Fibroblast of villous mesenchyme (primary cell): ENCODE measurements at places on chromosomes 3 and 15. TPM values are rescaled to one million over a fixed set of nuclear protein-coding genes. Genes with fewer than 3 reads are reported as not detected.
A peak's percentile ranks its signal among the peaks of the same experiment; 100 is the strongest.

PAQR9 gene
- total RNA-seq: not detected in 2 replicates

ILDR1 gene
- not detected in 2 replicates for total RNA-seq

DNA sequence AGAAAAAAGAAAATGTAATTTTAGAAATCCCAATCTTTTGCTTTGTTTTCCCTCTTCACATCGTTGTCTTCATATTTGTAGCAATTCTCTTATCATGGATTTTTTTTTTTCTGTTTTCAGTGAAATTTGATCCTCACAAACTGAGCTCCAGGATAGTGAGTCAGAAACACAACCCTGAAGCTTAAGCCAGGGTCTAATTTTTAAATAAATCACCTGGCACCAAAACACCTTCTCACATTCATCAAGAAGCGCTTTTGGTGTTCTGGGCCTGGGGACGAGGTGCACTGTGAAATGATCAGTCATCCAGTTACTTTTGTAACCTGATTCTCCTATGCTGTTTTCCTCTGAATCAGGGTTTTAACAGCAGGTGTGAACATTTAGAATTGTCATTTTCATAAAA lies 87.7 kb downstream of the REC114 start:
- no peak for DNase-seq

- peak; percentile 88 for DNase-seq
These were observed 826 bp downstream of the EEF1AKMT4 start for GRCh38 chr3:184250167-184250828.

DNA sequence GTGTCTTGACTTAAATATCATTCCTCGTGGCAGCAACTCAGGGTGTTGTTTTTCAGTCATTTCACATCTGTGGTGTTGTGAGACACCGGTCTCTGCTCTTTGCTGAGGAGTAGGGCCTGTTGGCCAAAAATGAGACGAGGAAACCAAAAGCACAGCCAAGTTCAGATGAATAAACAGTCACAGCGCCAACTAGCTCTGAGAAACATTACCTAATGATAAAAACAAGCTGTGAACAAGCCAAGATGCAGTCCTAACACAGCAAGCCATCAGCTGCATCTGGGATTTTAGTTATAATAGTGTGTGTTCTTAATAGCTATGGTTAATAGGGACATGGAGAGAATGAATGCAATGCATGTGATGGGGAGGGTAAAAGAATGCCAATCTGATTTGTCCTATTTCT lies 843.4 kb upstream of the DPPA4 start:
- DNase-seq: peak; percentile 40

DNA sequence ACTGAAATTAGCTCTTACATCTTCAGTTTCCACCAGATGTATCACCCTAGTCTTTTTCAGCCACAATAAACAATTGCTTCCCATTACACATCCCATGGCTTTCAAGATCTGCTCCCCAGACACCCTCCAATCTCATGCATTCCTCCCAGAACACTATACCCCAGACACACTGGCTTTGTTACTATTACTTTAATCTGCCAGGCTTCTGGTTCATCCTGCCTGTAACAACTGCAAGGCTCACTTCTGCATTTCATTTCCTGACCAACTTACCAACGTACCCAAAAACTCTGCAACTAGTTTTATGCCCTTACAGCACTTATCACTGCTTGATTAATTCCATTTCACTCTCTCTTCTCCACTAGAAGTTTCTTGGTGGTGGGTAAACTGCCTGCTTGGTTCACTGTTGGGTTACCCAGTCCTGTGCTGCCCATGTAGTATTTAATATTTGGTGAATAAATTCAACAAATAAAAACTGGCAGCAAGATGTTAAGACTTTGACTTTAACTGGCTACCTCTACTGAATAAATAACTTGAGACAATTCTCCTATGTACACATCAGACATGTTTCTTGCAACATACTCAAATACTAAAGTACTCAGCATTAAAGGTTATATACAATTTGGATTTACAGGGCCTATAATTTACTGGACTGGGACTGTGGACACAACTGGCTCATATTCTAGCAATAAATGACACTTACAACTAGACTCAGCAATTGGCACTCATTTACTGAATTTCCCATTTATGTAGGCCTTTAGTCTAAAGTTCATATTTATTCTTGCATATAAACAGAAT lies 2.7 kb downstream of the RPL22L1 start:
- DNase-seq: peak; percentile 21

DNA sequence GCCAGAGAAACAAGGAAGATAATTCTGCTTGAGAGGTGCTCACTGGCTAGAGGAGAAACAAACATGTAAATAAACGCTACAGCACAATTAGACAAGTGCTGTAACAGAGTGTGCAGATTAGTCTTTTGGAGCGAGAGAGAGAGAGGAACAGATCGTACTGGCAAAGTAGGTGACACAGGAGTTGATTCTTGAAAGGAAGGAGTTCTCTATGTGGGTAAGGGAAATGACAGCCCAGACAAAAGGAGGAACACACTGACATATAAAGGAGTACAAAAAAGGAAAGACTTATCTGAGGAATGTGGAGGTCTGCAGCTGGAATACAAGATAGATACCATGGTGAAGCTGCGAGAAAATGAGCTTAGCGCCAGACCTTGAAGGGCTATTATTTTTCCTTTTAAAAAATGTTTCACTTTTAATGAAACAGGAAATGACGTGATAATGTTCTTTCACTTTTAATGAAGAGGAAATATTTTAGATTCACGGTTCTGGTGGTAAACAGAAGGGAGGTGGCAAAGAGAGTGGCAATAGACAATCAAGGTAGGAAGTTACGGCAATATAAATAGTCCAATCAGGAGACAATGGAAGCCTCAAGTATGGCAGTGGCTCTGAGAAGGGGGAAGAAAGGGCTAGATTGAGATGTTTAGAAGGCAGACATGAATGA lies 202.9 kb downstream of the VPS13C start:
- DNase-seq: no peak

- DNase-seq: peak; percentile 96
These were observed at the start of gene MYLK for GRCh38 chr3:123884203-123884831. Gene MYLK, minus strand, starts transcription at chr3:123884332. Its CDS starts 90,491 bp downstream, at chr3:123793841.

DNA sequence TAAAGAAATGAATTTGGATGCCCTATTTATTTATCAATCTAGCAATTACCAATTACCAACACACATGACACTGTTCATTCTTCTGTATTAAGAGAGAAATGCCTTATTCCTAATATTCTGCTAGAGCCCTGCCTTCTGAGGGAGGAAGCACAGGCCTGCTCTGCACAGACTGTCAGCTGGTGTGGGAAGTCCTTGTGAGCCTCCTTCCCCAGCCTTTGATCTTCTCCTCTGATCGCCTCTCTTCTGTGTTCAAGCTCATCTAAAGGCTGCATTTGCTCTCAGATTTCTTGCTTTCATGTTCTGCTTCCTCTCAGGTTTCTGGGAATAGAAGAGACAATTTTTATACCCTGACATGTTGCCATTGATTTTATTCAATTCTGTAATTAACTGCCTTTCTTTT lies 290.6 kb upstream of the UMPS start:
- DNase-seq: no peak

DNA sequence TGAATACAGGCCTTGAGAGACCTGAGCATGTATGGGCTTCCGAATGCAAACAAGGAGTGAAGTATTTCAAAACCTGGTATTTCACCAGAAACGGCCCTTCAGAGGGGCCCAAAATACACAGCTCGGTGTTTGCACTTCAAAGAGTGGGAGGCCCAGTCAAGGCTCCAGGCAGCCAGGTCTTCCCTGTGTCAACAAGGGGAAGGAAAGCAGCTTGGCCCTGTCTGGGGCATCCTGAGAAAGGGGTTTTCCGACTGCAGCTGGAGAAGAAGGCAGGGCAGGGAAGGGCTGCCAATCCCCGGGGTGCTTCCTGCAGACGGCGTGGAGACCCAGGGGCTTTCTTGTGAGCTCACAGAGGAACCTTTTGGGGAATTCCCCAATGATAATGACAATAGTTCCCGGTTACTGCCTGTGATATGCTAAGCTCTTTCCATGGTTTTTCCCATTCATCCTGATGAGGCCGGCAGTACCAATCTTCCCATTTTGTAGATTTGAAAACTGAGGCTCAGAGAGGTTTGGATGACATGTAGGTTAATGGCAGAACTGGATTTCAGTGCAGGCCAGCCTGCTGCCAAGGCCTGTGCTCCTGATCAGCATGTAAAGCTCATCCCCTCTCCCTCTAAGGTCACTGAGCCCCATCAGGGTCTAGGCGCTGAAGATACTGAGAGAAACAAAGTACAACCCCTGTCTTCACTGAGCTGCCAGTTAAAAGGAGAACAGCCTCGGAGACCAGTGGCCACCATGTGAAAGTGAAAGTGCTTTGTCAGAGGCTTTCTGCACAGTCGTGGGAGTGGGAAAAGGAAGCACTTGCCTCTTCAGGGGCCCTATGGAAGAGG lies 43.0 kb upstream of the TLE3 start:
- peak; percentile 70 for DNase-seq

GRCh38 chr3:42803414-42804105 lies 730 bp downstream of the HIGD1A start:
- DNase-seq: peak; percentile 46

DNA sequence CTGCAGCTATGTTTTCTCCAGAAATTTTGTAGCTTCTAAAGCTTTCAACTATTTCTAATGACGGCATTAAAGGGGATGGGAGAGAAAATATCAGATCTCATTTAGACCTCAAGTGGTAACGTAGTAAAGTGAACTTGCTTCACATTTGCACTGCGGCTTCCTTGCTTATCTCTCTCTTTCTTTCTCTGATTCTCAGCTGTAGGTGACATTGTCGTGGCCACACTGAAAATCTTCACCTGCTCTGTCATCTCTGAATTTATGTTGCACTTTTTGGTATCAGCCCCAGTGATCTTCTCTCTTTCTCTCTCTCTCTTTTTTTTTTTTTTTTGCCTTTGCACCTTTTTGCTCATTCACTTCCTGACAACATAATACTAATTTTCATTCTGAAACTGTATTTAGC lies 254.1 kb upstream of the SATB1 start:
- no peak for DNase-seq

GRCh38 chr3:10798600-10799367 lies 17.2 kb upstream of the SLC6A11 start:
- DNase-seq: no peak

DNA sequence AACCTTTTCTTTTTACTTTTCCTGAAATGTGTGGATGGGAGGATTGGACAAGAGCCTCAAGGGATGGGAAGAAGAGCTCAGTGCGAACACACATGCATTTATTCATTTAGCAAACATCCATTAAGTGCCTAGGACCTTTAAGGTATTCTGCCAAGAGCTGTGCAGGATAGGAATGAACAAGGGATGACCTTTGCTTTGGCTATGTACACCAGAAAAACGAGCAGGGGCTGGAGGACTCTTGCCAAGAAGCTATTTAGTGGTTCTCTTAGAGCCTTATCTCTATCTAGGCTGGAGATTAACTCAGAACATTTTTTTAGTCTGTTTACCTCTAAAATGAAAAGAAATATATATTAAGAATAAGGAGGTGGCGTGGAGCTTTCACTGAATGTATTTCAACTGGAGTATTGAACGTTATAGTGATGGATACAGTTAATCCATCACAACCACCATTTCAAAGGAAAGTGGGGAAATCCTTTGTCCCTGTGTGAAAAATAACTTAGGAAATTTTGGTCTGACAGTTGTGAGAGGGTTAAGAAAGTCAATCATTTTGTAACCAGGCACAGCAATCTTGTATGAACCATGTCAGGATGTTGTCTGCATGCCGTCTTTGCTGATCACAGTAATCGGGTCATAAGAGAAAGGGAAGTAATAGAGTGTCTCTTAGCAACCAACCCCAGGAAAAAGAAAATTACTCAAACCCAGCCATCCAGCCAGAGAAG lies 279.0 kb downstream of the LPP start:
- peak; percentile 78 for DNase-seq
